PC-3 (cell line): ENCODE measurements at places on chromosomes 6 and 20. TPM values are rescaled to one million over a fixed set of nuclear protein-coding genes. Genes with fewer than 3 reads are reported as not detected.

The CD164 gene
- 89.2 and 95.6 TPM in 2 replicates for total RNA-seq

- H3K4me3 ChIP-seq, result no peak overlapping the region
- DNase-seq, result no peak
- H3K4me1 ChIP-seq, result no peaks in the 10 kb centered on the region
- H3K27ac ChIP-seq, result no peak overlapping the region
- H3K27me3 ChIP-seq, result no peaks in the 10 kb centered on the region
These were observed 88.1 kb upstream of the BACH2 start for GRCh38 chr6:90384720-90385119.

The TMEM74B gene
- 6.3 and 18.4 TPM in 2 replicates for total RNA-seq

- H3K27me3 ChIP-seq, result peaks cover 34% of the 10 kb centered on the region
- H3K27ac ChIP-seq, result no peak overlapping the region
- no peaks in the 10 kb centered on the region for H3K4me1 ChIP-seq
- no peaks in the 10 kb centered on the region for H3K36me3 ChIP-seq
- DNase-seq, result no peak
- no peak overlapping the region for H3K4me3 ChIP-seq
These were observed 231.3 kb downstream of the TFAP2C start for GRCh38 chr20:56860413-56860812.

GRCh38 chr6:165117121-165117520 is 192.3 kb downstream of the C6orf118 start:
- H3K4me1 ChIP-seq, result peaks cover 19% of the 10 kb centered on the region
- no peak overlapping the region for H3K27ac ChIP-seq
- H3K36me3 ChIP-seq, result no peaks in the 10 kb centered on the region

GRCh38 chr6:160265869-160266476 is 7.4 kb upstream of the SLC22A2 start:
- peaks cover under 1% of the 10 kb centered on the region; the same call in 1 of the 2 replicates for H3K4me1 ChIP-seq
- no peaks in the 10 kb centered on the region for H3K27me3 ChIP-seq
- no peak overlapping the region for H3K4me3 ChIP-seq

DNA sequence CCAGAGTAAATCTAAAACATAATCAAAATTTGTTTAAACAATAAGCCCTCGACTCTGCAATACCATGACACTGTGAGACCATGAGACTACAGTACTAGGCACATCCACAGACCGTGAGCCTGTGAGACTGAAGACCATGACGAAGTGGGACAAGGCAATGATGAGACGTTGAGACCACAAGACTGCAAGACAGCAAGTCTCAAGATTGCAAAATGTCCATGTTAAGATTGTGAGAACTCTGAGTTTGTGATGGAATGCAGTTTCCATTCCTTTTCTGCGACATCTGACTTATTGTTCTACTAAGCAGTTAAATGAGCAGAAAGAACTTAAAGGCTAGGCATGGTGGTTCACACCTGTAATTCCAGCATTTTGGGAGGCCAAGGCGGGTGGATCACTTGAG is 102.1 kb upstream of the PHACTR1 start:
- H3K36me3 ChIP-seq, result no peaks in the 10 kb centered on the region
- H3K4me1 ChIP-seq, result no peaks in the 10 kb centered on the region
- no peak overlapping the region for H3K27ac ChIP-seq

DNA sequence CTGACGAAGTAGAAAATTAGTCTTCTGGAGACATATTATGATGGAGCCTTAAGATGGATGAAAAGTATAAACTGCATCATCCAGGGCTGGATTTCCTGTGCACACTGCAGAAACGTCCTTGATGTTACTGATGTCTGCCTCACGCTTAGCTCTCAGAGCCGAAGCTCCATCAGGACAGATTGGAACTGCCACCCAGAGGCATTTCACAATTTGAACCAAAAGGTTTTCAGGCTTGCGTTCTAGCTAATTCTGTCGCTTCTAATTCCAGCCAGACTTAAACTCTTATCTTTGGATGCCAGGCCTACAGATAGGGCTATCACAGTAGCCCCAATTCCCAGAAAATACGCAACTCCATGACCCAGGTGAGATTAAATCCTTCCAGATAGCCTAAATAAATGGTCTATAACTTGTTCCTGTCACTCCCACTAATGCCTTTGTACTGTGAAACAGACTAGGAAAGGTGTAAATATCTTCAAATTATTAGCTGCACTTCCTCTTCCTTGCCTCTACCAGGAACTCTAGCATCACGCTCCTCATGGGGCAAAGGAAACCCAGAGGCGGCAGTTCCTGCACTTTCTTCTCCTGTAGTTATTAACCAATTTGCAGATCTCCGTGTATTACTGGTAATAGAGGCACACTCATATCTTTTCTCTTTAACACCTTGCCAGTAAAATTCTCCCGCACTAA is 634.6 kb downstream of the PRKN start:
- H3K36me3 ChIP-seq, result no peaks in the 10 kb centered on the region
- H3K4me1 ChIP-seq, result no peaks in the 10 kb centered on the region
- no peak overlapping the region for H3K27ac ChIP-seq
- H3K27me3 ChIP-seq, result peaks cover 31% of the 10 kb centered on the region
- H3K4me3 ChIP-seq, result no peak overlapping the region
- no peak for DNase-seq

The OXT gene
- total RNA-seq, result not detected in 2 replicates

DNA sequence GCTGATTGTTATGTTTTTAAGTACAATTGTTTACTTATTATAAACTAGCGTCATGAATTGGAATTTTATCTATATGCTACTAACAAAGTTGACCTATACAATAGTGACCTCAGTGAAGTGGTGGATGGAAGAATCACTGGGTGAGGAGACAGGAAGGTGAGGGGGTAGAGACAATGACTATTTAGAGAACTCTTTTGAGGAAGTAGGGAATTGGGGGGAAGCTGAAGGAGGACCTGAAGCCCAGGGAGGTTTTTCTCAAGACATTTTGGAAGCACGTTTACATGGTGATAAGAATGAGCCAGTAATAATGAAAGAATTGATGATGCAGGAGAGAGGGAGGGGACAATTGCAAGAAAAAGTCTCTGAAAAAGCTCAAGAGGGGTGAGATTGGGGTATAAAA is 96.4 kb downstream of the RPS12 start:
- no peaks in the 10 kb centered on the region for H3K36me3 ChIP-seq
- no peak overlapping the region for H3K27ac ChIP-seq
- no peak overlapping the region for H3K4me3 ChIP-seq
- H3K27me3 ChIP-seq, result no peaks in the 10 kb centered on the region

- H3K27ac ChIP-seq, result no peak overlapping the region
- DNase-seq, result no peak
- peaks cover 3% of the 10 kb centered on the region; the same call in 1 of the 2 replicates for H3K4me1 ChIP-seq
- H3K36me3 ChIP-seq, result peaks cover 35% of the 10 kb centered on the region
- H3K4me3 ChIP-seq, result no peak overlapping the region
These were observed 30.3 kb downstream of the STK38 start for GRCh38 chr6:36516988-36517387.

DNA sequence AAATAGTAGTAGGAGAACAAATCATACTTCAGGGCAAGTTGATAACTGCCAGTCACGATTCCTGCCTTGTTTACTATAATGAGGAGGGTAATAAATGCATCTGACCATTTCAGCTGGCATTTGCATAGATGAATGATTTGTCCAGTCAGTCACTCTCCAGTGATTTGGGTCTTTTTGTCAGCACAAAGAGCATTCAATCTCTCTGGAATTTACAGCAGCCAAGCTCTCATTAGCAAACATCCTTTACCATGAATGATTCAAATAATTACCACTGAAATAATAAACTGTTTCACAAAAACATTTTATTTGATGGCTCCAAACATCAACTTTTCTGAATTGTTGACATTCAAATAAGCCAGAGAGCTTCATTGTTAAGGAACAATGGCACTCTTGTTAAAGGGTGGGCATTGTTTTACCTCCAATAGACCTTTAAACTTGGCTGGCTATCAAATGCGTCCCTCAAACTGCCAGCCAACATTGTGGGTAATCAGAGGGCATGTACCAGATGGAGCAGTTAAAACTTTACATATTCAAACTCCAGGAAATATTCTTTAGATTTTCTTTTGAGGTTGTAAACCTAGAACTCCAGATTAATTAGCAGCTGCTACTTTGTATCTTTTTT is 30.0 kb upstream of the FBXL4 start:
- DNase-seq, result no peak
- no peaks in the 10 kb centered on the region for H3K4me1 ChIP-seq
- no peak overlapping the region for H3K27ac ChIP-seq
- H3K4me3 ChIP-seq, result no peak overlapping the region
- no peaks in the 10 kb centered on the region for H3K36me3 ChIP-seq

- DNase-seq, result peak; percentile 17
- no peaks in the 10 kb centered on the region for H3K27me3 ChIP-seq
These were observed 2.4 kb downstream of the HEBP2 start for GRCh38 chr6:138406443-138406842.

The ABHD16B gene
- total RNA-seq, result not detected in 2 replicates

The FNDC1 gene
- not detected in 2 replicates for total RNA-seq

- DNase-seq, result peak; percentile 80
- H3K27me3 ChIP-seq, result no peaks in the 10 kb centered on the region
- H3K27ac ChIP-seq, result peak overlapping the region; percentile 47
These were observed 49.2 kb downstream of the FRK start for GRCh38 chr6:116011520-116011919.

- H3K27ac ChIP-seq, result no peak overlapping the region
- no peaks in the 10 kb centered on the region for H3K4me1 ChIP-seq
- peaks cover 8% of the 10 kb centered on the region; the same call in 1 of the 2 replicates for H3K27me3 ChIP-seq
- no peak overlapping the region for H3K4me3 ChIP-seq
These were observed 140.7 kb downstream of the PLCB1 start for GRCh38 chr20:8272766-8273165.

DNA sequence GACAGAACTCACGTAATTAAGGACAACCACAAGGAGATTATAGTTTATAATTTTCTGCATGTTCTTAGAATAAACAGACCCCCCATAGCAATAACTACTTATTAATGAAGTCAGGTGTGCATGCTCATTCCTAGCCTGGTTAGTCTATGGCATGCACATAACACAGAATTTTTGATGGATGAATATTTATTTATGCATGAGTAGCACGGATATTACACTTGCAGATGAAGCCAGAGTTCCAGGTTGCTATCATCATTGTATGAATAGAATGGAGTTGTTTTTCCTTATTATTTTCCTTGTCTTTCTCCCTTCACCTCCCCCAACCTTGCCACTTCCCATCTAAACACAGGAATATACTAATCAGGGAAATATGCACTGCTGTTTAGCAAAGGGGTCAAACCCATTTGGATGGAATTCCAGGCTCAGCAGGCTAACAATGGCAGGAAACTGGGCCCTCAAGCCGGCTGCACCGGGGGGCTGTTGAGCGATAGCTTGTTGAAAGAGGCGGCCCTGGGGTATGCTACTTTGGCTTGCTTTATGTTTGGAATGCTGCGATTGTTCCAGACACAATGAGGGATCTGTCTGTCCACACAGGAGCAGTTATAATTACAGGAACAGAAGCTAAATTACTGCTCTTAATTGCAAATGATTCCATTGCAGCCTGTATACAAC is 112.6 kb downstream of the TMEM170B start:
- no peak overlapping the region for H3K27ac ChIP-seq
- H3K4me3 ChIP-seq, result no peak overlapping the region
- peaks cover 28% of the 10 kb centered on the region for H3K4me1 ChIP-seq

DNA sequence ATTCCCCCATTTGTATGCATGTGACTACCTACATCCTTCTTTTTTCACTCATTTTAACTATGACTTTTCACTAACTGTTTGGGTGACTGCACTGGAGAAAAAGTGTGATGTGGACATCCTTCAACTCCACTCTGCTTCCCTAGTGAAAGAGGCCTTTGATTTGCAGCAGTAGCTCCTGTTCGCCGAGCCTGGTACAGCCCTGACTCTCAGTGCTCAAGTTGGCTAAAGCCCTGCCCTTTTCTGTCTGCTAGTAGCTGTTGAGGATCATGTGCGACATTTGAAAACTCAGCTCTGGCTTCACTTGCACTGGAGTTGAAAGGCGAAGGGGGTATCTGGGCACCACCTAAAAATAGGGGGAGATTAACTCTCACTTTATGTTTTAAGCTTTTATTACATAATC is 42.1 kb downstream of the DAAM2 start:
- H3K27ac ChIP-seq, result no peak overlapping the region
- H3K36me3 ChIP-seq, result no peaks in the 10 kb centered on the region
- no peak for DNase-seq

DNA sequence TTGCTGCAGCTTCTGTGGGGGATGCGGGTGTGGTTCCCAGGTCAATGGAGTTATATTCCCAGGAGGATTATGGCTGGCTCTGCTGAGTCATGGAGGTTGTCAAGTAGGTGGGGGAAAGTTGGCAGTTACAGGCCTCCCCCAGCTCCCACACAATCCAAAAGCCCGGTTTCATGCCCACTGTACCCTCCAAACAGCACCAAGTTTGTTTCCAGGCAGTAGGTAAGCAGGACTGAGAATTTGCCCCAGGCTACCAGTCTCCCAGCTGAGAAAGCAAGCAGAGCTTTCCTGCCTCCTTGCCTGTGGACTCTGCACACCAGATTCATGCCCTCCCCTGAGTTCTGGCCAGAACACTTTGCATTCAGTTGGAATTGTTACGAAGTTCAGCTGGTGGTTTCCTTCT is 578.2 kb downstream of the MEI4 start:
- H3K4me1 ChIP-seq, result no peaks in the 10 kb centered on the region
- no peak overlapping the region for H3K4me3 ChIP-seq
- no peaks in the 10 kb centered on the region for H3K27me3 ChIP-seq
- H3K27ac ChIP-seq, result no peak overlapping the region
- DNase-seq, result no peak

The SYTL3 gene
- total RNA-seq, result 1.7 and 1.8 TPM in 2 replicates

The MUC22 gene
- total RNA-seq, result 0.06 TPM in 1 of 2 replicates, not detected in the other

GRCh38 chr6:89024456-89024855 is 56.1 kb upstream of the PNRC1 start:
- H3K27ac ChIP-seq, result no peak overlapping the region
- no peak overlapping the region for H3K4me3 ChIP-seq
- no peaks in the 10 kb centered on the region for H3K27me3 ChIP-seq
- no peaks in the 10 kb centered on the region for H3K36me3 ChIP-seq

GRCh38 chr6:46296586-46296985 is 125.8 kb upstream of the ENPP5 start:
- no peaks in the 10 kb centered on the region for H3K4me1 ChIP-seq
- H3K4me3 ChIP-seq, result no peak overlapping the region
- DNase-seq, result no peak
- H3K36me3 ChIP-seq, result no peaks in the 10 kb centered on the region
- H3K27ac ChIP-seq, result no peak overlapping the region

GRCh38 chr6:145744619-145745018 is 9.3 kb upstream of the EPM2A start:
- H3K36me3 ChIP-seq, result peaks cover 7% of the 10 kb centered on the region; the same call in 1 of the 2 replicates
- no peak for DNase-seq
- 0 out of 2 replicates have a peak, but pooled peaks cover 6% of the 10 kb centered on the region for H3K4me1 ChIP-seq

The NCR2 gene
- total RNA-seq, result not detected in 2 replicates

DNA sequence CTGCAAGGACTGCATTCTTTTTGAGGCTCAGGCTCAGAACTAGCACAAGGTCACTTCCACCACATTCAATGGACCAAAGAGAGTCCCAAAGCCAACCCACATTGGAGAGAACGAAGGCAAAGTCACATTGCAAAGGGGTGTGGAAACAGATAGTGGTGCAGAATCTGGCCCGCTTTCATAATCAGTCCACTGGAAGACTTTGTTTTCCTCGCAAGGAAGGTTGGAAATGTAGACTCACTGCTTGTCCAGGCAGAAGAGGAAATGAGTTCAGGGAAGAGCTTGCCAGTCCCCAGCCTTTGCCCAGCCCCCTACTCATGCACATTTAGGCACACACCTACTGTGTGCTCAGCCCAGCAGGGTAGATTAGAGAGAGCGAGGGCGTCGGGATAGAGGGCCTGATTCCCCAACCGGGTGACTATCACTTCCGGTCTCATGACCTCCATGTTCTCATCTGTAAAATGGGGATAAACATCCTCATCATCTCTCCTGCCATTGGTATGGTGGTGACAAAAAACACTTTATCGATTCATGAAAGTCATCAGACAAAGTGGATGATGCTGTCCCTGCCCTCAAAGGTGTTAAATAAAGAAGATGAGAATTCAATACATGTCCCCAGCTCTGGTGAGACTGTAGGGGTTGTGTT is 24.3 kb upstream of the CCN5 start:
- H3K4me1 ChIP-seq, result peaks cover 18% of the 10 kb centered on the region
- H3K4me3 ChIP-seq, result no peak overlapping the region
- no peak for DNase-seq
- no peaks in the 10 kb centered on the region for H3K36me3 ChIP-seq
- no peak overlapping the region for H3K27ac ChIP-seq

The PAK5 gene
- total RNA-seq, result not detected in 2 replicates

The CALHM6 gene
- total RNA-seq, result not detected in 2 replicates
